Skeletal muscle cell (primary cell): ENCODE measurements at places on chromosomes 4 and X.

GRCh38 chr4:186875476-186875875, 151.8 kb upstream of the FAT1 start:
- no peak for DNase-seq

DNA sequence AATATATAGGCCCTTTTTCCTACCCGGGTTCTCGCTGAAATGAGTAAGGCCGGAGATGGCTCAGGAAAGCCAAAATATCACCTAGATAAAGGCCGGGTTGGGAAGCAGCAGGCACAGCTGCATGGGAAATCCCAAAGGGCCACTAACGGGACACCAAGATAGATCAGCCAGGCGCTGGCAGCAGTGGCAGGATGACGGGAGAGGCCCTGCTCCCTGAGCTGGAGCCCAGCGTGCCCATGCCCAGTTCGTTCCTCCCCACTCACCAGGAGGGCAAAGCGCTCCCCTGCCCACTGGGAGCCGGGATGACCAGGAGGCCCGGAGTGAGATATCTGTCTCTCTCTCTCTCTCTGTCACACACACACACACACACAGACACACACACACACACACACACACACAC, 109.8 kb downstream of the DCTD start:
- DNase-seq: no peak

DNA sequence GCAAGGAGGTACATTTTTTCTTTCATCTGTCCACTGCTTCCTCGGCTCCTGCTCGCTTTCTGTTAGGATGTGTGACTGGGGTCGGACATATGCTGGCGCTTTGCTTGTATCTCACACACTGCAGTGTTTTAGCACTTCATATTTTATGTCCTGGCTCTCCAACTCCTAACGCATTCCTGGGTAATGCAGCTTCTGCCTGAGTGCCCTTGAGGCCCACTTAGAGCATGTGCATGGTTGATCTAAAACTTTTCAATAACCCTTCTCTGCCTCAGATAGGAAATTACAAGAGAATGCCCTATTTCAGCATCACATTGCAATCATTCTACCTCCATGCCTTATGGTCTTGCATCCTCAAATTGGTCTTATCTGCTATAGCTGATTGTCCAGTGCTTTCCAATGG, 65.3 kb downstream of the NEIL3 start:
- DNase-seq: no peak

- DNase-seq: no peak
Measured at GRCh38 chrX:111151764-111152163, 55.8 kb downstream of the PAK3 start.

- DNase-seq: no peak
Measured at GRCh38 chr4:93016350-93016749, 712.6 kb downstream of the GRID2 start.
